ENCODE measurements at places on chromosomes 5 and 9. TPM values are rescaled to one million over a fixed set of nuclear protein-coding genes. Genes with fewer than 3 reads are reported as not detected.

The C1QTNF2 gene
- total RNA-seq: 1.5 TPM

The HTR4 gene
- not detected for total RNA-seq

The SLC25A2 gene
- total RNA-seq: 3.1 TPM

The FAXDC2 gene
- 26.6 TPM for total RNA-seq

The MYMK gene
- not detected for total RNA-seq

The SPATA31D3 gene
- total RNA-seq: not detected

The CTSL gene
- 102 TPM for total RNA-seq

The IFNK gene
- not detected for total RNA-seq

The FOXD4L4 gene
- not detected for total RNA-seq

The COL23A1 gene
- total RNA-seq: 0.93 TPM

The CCDC180 gene
- 5.5 TPM for total RNA-seq

The LECT2 gene
- not detected for total RNA-seq

The IL9 gene
- total RNA-seq: not detected

The GABRA6 gene
- total RNA-seq: not detected

The PCA3 gene
- 0.16 TPM for total RNA-seq

The KIF12 gene
- total RNA-seq: not detected

The CMYA5 gene
- total RNA-seq: 3.2 TPM

The ZDHHC11B gene
- 4.3 TPM for total RNA-seq

The GMCL2 gene
- not detected for total RNA-seq

The IFNA13 gene
- not detected for total RNA-seq

The CAMK2A gene
- total RNA-seq: 3.9 TPM

The DNAI1 gene
- total RNA-seq: not detected

The RASEF gene
- total RNA-seq: 0.31 TPM

The FAM169A gene
- 0.47 TPM for total RNA-seq

The FAM114A2 gene
- 17.9 TPM for total RNA-seq

The RNF20 gene
- 23.6 TPM for total RNA-seq

The SCGB3A2 gene
- not detected for total RNA-seq

The C5orf46 gene
- total RNA-seq: not detected

The MLANA gene
- total RNA-seq: not detected

The TMEM171 gene
- 0.84 TPM for total RNA-seq

The C1QTNF3 gene
- total RNA-seq: 8.2 TPM

The MAMDC2 gene
- 134 TPM for total RNA-seq

The PHF24 gene
- total RNA-seq: 0.81 TPM

The ACSL6 gene
- 1.3 TPM for total RNA-seq

The ADAM19 gene
- 38.5 TPM for total RNA-seq

The PCDHGA9 gene
- 6.6 TPM for total RNA-seq

The BASP1 gene
- total RNA-seq: 12.9 TPM

The PCDHB2 gene
- 2.0 TPM for total RNA-seq

The PTPN3 gene
- total RNA-seq: 1.9 TPM

The ZNF483 gene
- total RNA-seq: 27.1 TPM

The NPR3 gene
- total RNA-seq: 0.81 TPM

The WHRN gene
- total RNA-seq: 12.0 TPM

Measured in gastroesophageal sphincter (tissue), 4 donors.